NCI-H2029 (cell line): ENCODE measurements at places on chromosomes 3 and 15.

- no peak for DNase-seq
Measured at GRCh38 chr3:157354254-157354653, 82.4 kb upstream of the PTX3 start.

- DNase-seq: no peak
Measured at GRCh38 chr3:149599236-149599635, 58.6 kb downstream of the WWTR1 start.

- no peak for DNase-seq
Measured at GRCh38 chr3:73727117-73727821, 102.5 kb upstream of the PDZRN3 start.

DNA sequence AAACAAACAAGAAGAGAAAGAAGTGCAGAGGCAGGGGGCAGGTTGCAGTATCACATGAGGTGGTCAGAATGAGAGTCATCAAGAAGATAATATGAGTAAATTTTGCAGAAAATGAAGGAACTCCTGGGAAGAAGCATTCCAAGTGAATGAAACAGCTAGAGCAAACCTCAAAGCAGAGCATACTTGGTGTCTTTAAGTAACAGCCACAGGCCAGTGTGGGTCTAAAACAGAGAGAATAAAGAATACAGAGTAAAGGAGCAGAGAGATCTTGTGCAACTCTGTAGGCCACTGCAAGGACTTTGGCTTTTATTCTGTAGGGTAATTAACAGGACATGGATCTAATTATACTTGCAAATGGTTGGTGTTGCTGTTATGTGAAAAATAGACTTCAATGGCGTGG is 81.3 kb downstream of the STAC start:
- no peak for DNase-seq

DNA sequence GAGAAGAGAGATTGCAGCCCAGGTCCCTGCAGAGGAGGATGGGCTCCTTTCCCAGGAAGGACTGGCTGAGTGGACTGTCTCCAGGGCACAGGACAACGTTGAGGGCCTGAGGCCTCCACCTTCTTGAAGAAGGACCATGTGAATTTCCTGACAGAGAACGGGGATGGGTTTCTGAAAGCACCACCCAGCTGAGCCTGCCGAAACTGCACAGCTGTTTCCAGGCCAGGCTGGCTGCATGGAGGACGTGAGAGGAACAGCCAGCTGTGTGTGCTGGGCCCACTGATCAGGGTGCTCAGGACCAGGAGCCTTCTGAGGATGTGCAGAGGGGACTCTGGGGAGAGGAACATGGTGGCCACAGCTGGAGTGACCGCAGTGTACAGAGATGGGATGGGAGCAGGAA is 39.2 kb downstream of the HMCES start:
- no peak for DNase-seq

DNA sequence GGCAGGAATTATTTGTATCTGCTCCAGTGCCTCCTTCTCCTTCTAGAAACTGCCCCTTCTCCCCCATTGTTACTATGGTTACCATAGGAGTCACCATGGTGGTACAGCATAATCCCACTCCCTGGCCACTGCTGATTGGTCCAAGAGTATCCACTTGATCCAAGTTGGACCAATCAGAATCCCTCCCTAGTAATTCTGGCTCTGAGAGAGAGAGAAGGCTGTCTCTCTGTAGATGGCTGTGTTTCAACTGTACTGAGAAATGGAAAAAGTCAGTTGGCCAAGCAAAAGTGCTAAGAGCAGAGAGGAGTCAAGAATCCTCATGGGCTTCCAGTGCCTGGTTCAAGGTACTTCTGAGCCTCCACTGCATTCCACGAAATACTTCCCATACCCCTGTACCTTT is 120.6 kb upstream of the SPATA12 start:
- DNase-seq: no peak

GRCh38 chr3:106965307-106965706 is 411.9 kb upstream of the CCDC54 start:
- DNase-seq: no peak
